ENCODE measurements at places on chromosomes 16 and 17.

GRCh38 chr17:55571095-55571494, 59.8 kb upstream of the SMIM36 start:
- DNase-seq: no peak

DNA sequence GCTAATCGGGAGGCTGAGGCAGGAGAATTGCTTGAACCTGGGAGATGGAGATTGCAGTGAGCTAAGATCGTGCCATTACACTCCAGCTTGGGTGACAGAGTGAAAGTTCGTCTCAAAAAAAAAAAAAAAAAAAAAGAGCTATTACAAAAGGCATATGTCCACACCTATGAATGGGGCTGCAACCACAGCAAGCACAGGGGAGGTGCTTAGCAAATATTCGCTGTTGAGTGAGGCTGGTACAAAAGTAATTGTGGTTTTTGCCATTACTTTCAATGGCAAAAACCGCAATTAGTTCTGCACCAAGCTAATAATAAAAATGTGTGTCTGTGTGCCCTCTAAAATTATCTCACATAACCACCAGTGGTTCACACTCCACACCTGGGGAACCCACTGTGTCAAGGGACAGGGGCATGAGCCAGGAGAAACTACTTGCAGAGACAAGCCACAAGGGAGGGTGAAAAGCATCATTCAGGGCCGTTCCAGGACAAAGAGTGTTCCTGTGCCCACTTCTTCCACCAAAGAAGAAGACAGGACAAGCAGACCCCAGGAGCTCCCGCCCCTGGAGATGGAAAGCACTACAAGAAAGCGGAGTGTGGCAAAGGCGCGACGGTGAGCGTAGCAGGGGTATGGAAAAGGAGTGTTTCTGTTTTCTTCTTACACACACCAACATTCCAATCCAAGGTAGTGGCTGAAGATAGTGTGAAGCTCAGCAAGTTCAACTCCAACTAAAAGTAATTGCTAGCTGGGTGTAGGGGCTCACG, 84.4 kb upstream of the CNEP1R1 start:
- no peak for DNase-seq

GRCh38 chr17:29524692-29525091, 42.1 kb downstream of the ABHD15 start:
- DNase-seq: no peak

GRCh38 chr17:18158022-18158600, 25.5 kb upstream of the ALKBH5 start:
- DNase-seq: peak; percentile 86

DNA sequence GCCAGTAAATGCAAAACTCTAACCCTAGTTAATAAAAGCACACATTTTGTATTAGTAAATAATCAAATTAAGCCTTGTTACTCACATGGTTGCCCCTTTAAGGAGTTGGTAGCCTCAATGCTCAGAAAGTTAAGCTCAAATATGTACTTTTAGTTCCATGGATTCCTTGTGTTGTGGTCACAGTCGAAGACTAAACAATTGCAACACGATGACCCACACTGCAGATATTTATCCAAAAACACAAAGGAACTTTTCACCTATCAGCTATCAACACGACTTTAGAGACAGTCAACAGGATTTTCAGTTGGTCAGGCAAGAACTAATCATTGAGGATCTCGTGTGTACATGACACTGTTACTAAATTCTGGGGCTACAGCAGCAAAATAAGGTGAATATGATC, 47.4 kb upstream of the NUDT7 start:
- DNase-seq: no peak

DNA sequence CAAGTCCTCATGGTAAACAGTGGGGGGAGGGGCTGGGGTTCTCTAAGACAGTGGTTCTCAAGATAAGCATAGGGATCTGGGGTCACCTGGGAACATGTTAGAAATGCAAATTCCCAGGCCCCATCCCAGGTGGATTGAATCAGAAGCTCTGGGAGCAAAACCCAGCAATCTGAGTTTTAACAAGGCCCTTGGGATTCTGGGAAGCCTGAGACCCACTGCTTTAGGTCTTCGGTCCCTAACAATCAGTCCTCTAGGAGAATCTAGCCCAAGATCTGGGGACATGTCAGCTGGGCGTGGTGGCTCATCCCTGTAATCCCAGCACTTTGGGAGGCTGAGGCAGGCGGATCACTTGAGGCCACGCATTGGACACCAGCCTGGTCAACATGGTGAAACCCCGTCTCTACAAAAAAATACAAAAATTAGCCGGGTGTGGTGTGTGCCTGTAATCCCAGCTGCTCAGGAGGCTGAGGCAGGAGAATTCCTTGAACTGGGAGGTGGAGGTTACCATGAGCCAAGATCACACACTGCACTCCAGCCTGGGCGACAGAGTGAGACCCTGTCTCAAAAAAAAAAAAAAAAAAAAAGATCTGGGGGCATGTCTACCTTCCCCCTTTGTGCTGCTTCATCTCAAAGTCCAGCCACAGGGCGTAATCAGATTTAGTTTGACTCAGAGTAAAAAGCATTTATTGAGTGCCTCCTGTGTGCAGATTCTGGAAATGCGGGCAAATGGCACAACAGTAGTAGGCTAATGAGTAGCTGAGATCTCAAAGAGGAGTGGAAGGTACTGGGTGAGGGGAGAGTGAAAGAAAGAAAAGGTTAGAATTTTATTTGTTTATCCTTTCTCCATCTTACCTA, 8.8 kb upstream of the NR1D1 start:
- DNase-seq: no peak

GRCh38 chr16:81855552-81856153, 76.6 kb downstream of the PLCG2 start:
- no peak for DNase-seq
